Stimulated activated CD8-positive, alpha-beta memory T cell treated with anti-CD3 and anti-CD28 coated beads, Interleukin-4, amount 100 ng/mL, for 4 hours (primary cell): ENCODE measurements at places on chromosomes 7 and 10.

GRCh38 chr7:5630670-5631069 is 150.8 kb downstream of the RNF216 start:
- peak; percentile 15 for DNase-seq

- no peak for DNase-seq
Observed at GRCh38 chr7:84364708-84365107, 170.1 kb upstream of the SEMA3A start.

- DNase-seq = no peak
Observed at GRCh38 chr7:27305854-27306253, 63.3 kb downstream of the EVX1 start.

GRCh38 chr10:130889240-130889639 is 422.3 kb downstream of the TCERG1L start:
- DNase-seq = no peak

GRCh38 chr7:135879233-135879632 is 97.9 kb downstream of the MTPN start:
- no peak for DNase-seq

DNA sequence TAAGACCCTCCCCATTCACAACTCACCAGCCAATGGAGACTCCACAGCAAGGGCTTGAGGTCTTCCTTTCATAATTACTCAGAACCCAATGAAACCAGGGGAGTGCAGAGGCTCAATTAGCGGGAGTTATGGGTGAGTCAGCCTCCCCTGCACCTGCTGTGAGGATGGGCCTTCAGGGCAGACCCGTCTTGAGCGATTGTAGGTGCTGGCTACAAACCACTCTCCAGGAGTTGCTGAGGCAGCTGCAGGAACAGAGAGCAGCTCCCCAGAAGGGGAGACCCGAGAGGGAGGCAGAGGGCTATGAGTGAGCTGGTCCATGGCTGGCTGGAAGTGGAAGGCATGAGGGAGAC is 58.5 kb upstream of the SORCS3 start:
- no peak for DNase-seq

DNA sequence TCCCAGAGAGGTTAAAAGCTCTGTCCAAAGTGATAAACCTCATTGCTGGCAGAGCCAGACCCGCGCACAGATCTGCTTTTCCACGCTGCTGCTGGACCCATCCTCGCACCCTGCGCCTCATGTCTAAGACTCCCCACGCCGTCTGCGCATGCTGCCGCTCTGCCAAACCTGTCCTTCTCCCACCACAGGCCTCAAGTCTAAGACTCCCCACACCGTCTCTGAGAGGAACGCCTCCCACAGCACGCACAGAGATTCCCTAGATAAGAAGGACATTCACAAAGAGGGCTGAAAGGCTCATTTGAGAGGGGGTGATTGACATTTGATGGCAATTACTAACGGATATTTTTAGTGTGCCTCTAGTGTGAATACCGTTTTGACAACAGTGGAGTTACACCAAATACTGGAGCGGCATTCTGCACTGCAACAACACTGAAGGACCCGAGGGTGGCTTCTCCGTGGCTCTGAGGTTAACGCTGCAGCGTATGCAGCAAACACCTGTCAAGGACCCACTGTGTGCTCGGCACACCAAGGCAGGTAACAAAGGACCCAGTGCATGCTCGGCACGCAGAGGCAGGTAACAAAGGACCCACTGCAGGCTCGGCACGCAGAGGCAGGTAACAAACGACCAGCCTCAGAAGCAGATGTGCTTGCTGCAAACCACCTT is 231.4 kb downstream of the DNAJB6 start:
- DNase-seq = no peak

- DNase-seq = no peak
Observed at GRCh38 chr7:130189343-130189742, 15.9 kb downstream of the TMEM209 start.

- DNase-seq = no peak
Observed at GRCh38 chr10:88385601-88386203, 197.4 kb downstream of the RNLS start.

DNA sequence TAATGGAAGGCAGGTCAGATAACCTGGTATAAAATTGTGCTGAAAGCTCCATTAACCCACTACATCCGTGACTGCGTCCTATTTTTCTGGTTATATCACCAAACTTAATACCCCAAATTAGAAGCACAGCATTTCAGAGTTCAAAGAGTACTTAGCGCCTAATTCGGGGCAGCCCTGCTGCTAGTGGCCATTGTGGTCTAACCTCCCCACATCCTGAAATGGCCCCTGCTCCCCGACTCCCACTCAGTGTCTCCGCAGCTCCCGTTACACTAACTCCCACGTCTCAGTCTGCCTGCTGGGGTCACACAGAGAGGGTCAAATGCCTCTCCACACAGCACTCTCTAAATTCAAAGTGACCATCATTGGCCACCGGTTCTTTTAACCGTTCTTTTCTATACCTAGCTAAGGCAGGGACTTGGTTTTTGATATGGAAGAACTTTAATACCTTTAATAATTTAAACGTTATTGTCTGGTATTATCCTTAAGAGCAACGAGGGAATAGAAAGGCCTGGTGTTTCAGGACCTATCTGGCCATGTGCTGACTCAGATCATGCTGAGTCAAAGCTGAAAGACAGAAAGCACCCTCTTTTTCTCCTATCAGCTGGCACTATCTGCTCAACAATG is 117.1 kb downstream of the KMT2E start:
- DNase-seq = no peak

DNA sequence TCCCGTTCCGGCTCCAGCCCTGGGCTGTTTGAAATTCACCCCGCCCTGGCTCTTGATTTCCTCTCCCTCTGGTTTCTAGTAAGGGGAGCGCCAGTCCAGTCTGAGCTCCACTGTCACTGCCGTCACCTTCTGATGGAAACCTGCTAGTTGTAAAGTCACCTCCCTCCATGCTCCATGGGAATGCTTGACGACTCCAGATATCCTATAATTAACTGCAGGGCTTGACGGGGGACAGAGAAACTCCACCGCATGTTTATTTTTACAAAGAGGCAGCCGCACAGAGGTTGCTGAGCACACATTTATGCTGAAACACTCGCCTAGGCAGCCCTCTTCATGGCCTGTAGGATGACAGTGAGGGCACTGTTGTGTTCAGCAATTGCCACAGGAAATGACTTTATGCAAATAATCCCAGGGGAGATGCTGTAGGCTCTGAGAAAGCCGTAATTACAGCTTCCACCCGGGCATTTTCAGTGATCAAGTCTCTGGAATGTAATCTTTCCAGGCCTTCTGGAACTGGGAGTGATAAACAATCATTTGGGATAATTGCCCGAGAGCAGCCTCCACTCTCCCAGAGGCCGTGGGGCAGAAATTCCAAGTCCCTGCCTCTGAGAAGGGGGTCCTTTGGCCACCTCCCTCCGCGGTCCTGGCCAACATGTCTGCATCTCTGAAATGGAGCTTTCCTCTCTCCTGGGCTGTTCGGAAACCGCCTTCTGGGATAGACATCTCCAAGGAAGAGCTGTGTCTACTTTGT is 300.5 kb downstream of the KLF6 start:
- no peak for DNase-seq

DNA sequence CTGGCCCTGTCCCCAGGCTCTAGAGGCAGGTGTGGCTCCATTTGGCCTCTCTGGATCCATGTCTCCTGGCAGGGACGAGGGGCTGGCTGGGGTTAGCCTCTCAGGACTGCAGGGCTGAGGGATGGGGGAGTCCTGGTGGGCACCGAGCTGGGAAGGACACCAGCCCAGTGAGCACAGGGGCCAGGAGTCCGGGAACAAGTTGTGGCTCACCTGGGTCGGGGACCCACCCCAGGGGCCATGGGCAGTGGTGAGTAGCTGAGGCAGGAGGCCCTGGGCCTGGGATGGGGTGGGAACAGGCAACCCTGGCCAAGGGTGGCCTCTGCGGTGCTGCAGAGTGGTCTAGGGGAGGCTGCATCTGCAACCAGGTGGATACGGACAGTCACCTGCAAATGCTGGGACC is 24.1 kb downstream of the ANTXRL start:
- no peak for DNase-seq

- DNase-seq = no peak
Observed at GRCh38 chr10:23081221-23081750, 14.1 kb upstream of the MSRB2 start.

DNA sequence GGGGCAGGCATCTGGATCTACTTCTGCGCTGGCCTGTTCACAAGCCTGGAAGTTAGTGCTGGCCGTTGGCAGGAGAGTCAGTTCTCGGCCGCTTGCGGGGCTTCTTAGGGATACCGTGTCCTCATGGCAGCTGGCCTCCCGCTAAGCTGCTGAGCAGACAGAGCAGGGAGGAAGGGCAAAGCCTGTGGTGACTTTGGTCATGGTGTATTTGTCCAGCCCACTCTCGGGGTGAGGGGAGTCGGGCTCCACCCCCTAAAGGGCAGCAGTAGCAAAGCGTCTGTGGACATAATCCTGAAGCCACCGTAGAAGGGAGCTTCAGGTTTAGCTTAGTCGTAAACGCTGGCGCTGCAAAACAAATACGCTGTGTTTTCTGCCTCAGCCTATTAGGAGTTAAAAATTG is 12.2 kb downstream of the UBE3C start:
- no peak for DNase-seq

DNA sequence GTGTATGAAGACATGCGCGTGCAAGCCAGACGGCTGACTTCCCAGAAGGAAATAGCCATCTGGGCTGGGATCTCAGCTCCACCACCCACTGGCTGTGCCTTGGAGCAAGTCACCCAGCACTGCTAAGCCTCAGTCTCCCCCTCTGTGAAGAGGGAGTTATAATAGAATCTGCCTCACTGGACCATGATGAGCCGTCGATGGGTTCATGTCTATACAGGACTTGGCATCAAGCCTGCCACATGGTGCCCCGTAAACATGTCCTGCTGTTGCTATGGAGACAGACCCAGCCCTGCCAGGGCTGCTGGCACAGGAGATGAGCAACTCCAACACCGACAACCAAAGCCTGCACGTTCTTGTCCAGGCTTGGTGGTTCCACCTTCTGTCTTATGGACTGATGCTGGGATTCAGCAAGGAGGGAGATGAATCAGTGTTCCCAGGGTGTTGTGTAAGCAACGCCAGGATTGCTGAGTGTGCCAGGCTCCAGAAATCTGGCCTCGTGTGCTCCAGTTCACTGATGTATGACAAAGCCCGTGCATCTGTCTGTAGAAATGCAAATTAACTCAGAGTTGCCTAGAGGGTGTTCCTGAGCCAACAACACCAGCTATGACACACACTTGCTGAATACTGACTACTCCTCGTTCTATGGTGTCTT is 5.6 kb downstream of the GPR15LG start:
- no peak for DNase-seq

DNA sequence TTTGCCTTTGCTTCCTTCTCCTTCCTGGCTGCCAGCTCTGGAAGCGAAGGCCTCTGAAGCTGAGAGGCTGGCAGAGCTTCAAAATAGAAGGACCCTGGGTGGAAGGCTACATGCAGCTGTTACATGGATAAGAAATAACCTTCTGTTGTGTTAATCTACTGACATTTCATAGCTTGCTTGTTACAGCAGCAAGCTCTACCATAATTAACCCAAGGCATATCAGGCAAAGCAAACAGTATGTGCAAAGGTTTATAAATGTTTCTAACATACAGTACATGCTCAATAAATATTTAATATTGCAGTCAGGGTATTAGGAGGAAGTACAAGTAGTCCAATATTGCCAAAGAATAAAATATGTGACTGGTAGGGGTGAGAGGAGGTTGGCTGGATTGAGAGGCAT is 55.6 kb upstream of the MKLN1 start:
- DNase-seq = no peak

GRCh38 chr7:46239846-46240245 is 318.8 kb upstream of the IGFBP3 start:
- no peak for DNase-seq

GRCh38 chr10:19952224-19953010 is 136.2 kb downstream of the PLXDC2 start:
- no peak for DNase-seq

GRCh38 chr7:40299097-40299496 is 164.3 kb downstream of the SUGCT start:
- no peak for DNase-seq

DNA sequence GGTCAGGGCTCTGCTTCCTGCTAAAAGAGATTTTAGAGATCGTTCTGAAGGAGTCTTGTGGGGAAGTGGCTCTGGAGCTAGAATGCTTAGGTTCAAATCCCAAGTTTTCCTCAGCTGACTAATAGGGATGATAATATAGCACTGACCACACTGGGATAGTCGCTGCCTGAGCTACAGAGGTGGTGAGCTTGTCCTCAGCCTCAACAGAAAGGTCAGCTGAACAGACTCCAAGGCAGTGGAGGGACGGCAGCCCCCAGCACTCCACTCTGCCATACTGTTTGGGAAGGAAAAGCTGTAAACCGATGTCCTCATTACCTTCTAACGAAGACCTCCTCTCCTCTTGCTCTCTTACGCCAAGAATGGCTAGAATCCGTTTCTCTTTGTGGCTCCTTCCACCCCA is 36.2 kb downstream of the KAT6B start:
- DNase-seq = no peak

- DNase-seq = no peak
Observed at GRCh38 chr7:4612939-4613841, 68.9 kb upstream of the FOXK1 start.

- no peak for DNase-seq
Observed at GRCh38 chr7:95758187-95758586, 14.2 kb upstream of the DYNC1I1 start.

DNA sequence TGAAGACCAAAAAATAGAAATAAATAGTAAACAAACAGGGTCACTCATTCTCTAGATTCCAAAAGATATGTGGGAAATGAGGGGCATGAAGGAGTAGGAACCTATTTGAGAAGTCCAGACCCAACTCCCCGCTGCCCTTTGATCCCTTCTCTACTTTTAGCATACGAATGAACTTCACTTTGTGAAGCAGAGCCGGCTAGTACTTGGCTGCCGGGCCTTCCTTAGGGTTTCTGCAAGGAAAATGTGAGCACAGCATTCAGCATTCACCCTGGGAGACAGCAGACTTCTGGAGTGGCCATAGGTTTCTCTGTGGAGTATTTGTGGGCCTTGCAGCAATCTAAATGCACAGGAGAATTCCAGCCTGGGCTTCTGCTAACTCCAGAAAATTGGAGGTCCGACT is 76.3 kb upstream of the PRKAR2B start:
- DNase-seq = no peak

DNA sequence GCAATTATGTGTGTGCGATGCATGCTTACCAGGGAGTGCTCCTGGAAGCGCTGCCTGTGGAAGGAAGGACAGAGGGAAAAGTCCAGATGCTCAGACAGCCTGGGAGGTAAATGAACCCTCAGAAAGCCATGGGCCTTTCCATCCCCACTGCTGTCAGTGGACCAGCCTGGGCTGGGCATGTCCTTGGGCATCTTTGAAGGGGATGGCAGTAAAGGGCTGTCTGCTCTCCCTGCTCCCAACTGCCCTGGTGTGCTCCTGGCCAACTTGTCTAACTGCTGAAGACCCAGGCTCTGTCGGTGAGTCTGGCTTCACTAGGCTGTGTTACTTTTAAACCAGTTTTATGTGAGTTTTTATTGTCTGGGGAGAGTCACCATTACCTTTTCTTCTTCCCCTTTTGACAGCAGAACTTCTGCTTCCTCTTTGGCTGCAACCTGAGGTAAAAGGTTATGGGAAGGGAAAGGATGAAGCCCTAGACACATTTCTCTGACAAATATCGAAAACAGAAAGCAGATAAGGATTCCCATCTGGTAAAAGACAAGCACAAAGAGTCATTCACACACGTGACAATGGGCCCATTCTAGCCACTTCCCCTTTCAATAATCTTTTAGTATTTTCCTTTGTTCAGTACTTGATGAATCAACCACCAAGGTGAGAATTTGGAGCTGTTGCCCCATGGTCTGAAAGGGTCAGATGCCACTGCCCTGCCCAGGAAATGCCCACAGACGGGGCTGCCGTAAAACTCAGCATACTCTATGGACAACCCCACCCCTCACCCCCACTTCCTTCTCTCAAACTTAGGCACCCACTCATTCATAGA is 27.6 kb upstream of the PIK3AP1 start:
- no peak for DNase-seq

- DNase-seq = no peak
Observed at GRCh38 chr7:142088022-142088714, 23.4 kb upstream of the MGAM2 start.
